ENCODE measurements at places on chromosomes 2 and 18. TPM values are rescaled to one million over a fixed set of nuclear protein-coding genes. Genes with fewer than 3 reads are reported as not detected.

CD8A gene
- not detected for total RNA-seq

SNED1 gene
- total RNA-seq = 1.1 TPM

GRCh38 chr2:118965737-118966136 lies 23.7 kb downstream of the MARCO start:
- H3K4me3 ChIP-seq = no peak overlapping the region
- no peaks in the 10 kb centered on the region for H3K4me1 ChIP-seq
- DNase-seq = no peak

SLC38A11 gene
- total RNA-seq = under 0.01 TPM

FTCDNL1 gene
- total RNA-seq = 0.18 TPM

DNA sequence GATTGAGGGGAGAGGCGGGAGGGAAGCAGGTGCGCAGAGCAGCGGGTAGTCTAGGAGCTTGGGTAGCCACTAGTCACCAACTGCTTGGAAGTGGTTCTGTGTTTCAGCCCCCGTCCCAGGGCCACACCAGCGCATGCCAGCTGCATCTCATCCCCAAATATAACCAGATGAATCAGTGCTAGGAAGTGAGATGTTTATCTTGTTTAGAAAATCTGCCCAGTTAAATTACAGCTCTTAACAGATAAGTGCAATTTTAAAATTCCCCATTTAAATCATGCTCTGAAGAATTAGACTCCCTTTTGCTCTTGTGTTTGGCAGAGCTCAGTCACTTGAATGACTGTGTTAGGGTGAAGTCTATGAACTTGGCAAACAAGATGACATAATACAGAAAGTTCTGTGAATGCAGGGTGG lies 193.8 kb downstream of the SEPTIN10 start:
- no peak overlapping the region for H3K27ac ChIP-seq
- no peaks in the 10 kb centered on the region for H3K27me3 ChIP-seq
- peaks cover 29% of the 10 kb centered on the region for H3K36me3 ChIP-seq
- peak; percentile 83 for DNase-seq

RBMS1 gene
- 73.6 TPM for total RNA-seq

PLCL1 gene
- 0.18 TPM for total RNA-seq

GRCh38 chr2:240212425-240213225 lies 72.2 kb upstream of the OTOS start:
- no peaks in the 10 kb centered on the region for H3K4me1 ChIP-seq
- H3K4me3 ChIP-seq = no peak overlapping the region
- no peaks in the 10 kb centered on the region for H3K36me3 ChIP-seq
- no peak for DNase-seq

TMEM37 gene
- total RNA-seq = under 0.01 TPM

- no peaks in the 10 kb centered on the region for H3K27me3 ChIP-seq
- peak; percentile 21 for DNase-seq
- no peak overlapping the region for H3K4me3 ChIP-seq
- no peak overlapping the region for H3K27ac ChIP-seq
- peaks cover 12% of the 10 kb centered on the region for H3K4me1 ChIP-seq
These were observed 555.8 kb upstream of the ID2 start for GRCh38 chr2:8125741-8126711.

DNA sequence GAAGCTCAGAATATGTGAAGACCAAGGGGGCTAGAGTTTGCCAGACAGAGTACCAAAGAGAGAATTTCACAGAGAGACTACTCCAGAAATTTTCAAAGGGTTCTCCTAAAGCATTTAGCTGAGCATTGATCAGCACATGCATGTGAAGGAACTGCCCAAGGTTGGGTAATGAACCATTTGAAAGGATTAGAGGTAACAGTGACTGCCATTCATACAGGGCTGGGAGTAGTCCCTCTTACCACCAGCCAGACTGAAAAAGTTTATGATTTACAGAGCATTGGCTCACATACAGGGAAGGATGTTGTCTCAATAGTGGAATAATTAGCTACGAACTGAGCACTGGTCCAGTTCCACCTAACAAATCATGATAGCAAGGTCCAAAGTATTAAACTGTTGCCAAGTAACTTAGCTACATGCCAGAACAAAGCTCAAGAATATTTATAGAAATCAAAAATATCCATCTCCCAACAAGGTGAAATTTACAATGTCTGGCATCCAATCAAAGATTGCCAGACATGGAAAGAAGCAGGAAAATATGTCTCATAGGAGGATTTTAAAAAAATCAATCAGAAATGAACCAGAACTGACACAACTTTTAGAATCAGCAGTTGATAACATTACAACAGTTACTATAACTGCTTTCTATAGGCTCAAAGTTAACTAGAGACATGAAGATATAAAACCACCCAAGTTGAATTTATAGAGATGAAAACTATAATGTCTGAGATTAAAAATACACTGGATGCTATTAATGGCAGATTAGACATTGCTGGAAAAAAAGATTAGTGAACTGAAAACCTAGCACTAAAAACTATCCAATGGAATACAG lies 25.7 kb upstream of the RNF103 start:
- no peaks in the 10 kb centered on the region for H3K27me3 ChIP-seq
- H3K4me3 ChIP-seq = no peak overlapping the region
- no peaks in the 10 kb centered on the region for H3K4me1 ChIP-seq
- DNase-seq = no peak
- H3K27ac ChIP-seq = no peak overlapping the region

PLEK gene
- under 0.01 TPM for total RNA-seq

HOXD8 gene
- total RNA-seq = not detected

GRCh38 chr2:138676619-138677021 lies 103.6 kb downstream of the NXPH2 start:
- H3K27me3 ChIP-seq = no peaks in the 10 kb centered on the region
- H3K4me1 ChIP-seq = no peaks in the 10 kb centered on the region
- H3K36me3 ChIP-seq = no peaks in the 10 kb centered on the region
- no peak for DNase-seq
- no peak overlapping the region for H3K4me3 ChIP-seq

ANKRD30B gene
- not detected for total RNA-seq

DNA sequence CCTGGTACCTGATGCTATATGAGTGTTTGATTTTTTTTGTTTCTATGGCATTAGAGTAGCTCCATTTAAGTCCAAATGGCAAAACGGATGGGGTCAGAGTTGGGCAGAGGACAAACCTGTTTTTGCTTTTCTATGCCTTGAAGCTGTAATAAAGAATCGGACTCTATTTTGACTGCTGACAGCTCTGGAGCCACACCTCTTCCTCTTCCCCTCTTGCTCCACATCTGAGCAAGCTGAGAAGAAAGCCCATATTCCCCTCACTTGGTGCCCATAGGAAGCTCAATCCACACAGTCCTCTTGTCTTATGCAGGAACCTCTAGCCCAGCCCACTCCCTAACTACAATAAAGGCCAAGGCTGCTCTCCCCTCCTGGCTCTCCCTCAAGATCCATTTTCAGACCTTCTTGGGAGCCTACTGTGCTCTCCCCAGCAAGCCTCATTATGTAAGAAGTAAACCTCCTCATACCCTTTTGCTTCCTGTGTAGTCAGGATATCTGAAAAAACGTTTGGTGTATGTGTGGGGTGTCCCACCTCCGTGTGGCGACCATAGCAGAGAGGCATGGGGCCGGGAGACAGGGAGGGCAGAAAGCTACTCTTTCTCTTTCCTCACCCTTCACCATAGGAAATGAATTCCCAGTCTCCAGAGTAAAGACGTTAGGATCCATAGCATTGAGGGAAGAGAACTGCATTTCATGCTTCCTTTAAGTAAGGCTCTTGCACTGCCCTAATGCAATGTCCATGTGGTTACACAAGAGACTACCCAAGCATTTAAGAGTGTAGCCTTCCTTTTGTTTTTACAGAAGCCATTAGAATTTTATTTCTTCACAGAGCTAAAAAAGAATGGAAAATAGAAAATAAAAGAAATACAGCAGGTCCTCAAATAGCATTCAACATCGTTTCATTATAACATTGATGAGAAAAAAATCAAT lies 41.9 kb upstream of the RAPGEF4 start:
- no peaks in the 10 kb centered on the region for H3K36me3 ChIP-seq
- no peak for DNase-seq
- H3K4me3 ChIP-seq = no peak overlapping the region
- peaks cover 15% of the 10 kb centered on the region for H3K4me1 ChIP-seq

DNA sequence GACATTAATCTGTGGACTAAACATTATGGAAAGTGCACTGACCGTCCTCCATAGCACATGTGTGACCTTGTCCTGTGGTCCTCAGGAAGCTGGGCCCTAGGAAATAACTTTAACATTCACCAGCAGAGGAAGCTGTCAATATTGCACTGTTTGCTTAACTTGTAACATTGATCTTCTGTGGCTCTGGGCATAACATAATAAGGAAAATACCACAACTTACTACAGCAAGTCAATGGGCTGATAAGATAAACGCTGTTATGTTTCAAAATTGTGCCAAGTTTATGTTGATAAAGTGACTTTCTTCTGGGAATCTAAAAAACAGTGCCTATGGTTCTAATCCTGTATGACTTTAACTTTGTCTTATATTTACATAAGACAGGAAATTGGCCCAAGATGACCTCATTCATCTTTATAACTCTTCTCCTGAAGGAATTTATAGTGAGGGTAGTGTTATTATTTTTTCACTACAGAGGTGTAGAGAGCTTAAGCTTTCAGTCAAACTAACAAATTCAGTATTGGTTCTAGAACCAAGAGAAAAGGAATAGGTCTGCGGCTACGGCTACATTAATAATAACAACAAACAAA lies 113.7 kb upstream of the MAP4K3 start:
- H3K4me1 ChIP-seq = 0 out of 2 replicates have a peak, but pooled peaks cover 2% of the 10 kb centered on the region
- peak; percentile 38 for DNase-seq
- H3K27ac ChIP-seq = no peak overlapping the region
- no peaks in the 10 kb centered on the region for H3K36me3 ChIP-seq
- H3K27me3 ChIP-seq = no peaks in the 10 kb centered on the region

DNA sequence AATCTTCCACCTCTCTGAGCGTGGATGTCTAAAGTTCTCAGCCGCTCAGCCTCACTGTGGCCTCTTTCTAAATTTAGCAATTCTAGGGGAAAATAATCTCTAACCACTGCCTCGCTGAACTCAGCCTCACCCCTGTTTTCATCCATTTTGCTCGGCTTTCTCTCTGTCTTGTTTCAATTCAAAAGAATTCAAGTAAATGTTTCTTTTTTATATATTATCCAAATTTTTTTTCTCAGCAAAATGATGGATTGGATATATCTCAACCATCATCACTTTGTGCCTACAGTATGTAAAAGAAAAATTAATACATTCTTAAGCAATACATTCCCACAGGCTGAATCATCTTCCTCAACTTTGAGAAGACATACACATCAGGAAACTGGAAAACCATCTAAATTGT lies 24.0 kb upstream of the GALNT5 start:
- peak overlapping the region; percentile 84 for H3K27ac ChIP-seq
- peaks cover 17% of the 10 kb centered on the region for H3K4me1 ChIP-seq
- no peak overlapping the region for H3K4me3 ChIP-seq
- no peaks in the 10 kb centered on the region for H3K27me3 ChIP-seq

DNA sequence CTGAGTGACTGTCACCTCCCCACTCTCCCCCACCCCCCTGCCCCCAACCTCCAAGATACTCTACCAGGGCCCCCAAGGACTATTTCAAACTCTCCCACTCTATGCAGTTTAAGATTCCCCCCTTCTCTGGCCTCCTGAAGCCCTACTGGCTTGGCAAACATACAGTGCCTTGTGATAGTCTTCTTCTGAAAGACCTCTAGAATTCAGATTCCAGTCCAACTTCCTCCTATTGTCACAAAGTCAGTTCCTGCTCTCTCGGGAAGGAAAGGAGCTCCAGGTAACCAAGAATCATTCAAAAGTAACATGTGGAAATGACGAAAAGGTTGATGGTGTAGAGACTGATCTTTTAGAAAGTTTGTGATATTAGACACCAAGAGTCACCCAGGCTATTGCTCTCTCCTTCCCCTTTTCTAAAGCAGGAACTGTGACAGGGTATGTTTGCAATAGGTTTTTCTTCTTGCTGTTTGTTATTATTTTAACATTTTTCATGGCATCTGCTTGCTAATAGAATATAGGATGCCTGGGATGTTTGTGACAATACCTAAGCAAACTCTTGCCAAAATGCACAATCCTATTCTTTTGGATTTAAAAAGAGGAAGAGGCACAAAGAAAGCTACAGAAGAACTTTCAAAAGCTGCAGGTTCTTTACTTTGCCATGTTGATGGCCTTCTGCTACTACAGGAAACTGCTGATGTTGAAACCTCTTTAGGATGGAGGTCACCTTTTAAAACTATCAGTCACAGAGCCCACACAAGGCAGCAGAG lies 93.5 kb upstream of the MGAT4A start:
- no peaks in the 10 kb centered on the region for H3K4me1 ChIP-seq
- H3K27me3 ChIP-seq = peaks cover 31% of the 10 kb centered on the region
- no peak overlapping the region for H3K4me3 ChIP-seq
- no peak overlapping the region for H3K27ac ChIP-seq
- DNase-seq = no peak

IL1RL1 gene
- under 0.01 TPM for total RNA-seq

GBX2 gene
- not detected for total RNA-seq

Data from IMR-90 (cell line).